Fibroblast of skin of left biceps (primary cell): ENCODE measurements at places on chromosomes 7 and 10.
A peak's percentile ranks its signal among the peaks of the same experiment; 100 is the strongest.

DNA sequence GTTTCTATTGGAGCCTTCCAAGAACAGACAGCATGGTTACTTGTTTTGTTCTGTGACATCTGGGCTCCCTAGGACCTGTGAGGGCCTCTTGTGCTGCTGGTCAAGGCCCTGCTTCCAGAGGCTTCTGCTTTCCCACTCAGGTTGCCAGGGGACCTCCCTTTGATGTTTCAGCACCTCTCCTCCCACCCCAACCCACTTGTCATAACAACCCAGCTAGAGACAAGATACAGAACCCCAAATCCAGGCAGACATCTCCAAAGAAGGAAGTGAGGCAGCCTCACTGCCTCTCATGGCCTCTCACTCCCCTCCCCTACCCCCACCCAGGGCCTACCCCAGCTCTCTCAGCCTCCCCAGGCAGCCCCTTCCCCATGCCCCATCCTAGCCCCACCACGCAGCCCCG is 11.3 kb downstream of the NFKB2 start:
- no peak for DNase-seq

DNA sequence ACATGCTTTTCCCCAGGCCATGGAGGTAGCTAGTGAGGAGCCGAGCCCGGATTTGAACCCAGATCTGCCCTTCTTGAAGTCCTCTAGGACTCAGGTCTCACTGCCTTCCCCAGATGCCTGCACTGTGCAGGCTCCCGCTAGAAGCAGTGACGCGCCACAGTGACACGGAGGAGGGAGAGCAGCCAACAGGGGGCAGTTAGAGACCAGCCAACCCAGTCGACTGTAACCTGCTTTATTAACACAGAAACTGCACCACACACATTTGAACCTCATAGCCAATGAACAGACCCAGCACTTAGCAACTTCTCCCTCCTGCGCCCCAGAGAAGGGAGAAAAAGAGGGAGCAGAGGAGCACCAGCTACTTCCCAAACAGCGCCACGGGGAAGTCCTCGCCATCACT is 27.4 kb downstream of the PILRA start:
- DNase-seq: no peak

- no peak for DNase-seq
Measured at GRCh38 chr7:96238976-96239766, 82.7 kb downstream of the SLC25A13 start.

DNA sequence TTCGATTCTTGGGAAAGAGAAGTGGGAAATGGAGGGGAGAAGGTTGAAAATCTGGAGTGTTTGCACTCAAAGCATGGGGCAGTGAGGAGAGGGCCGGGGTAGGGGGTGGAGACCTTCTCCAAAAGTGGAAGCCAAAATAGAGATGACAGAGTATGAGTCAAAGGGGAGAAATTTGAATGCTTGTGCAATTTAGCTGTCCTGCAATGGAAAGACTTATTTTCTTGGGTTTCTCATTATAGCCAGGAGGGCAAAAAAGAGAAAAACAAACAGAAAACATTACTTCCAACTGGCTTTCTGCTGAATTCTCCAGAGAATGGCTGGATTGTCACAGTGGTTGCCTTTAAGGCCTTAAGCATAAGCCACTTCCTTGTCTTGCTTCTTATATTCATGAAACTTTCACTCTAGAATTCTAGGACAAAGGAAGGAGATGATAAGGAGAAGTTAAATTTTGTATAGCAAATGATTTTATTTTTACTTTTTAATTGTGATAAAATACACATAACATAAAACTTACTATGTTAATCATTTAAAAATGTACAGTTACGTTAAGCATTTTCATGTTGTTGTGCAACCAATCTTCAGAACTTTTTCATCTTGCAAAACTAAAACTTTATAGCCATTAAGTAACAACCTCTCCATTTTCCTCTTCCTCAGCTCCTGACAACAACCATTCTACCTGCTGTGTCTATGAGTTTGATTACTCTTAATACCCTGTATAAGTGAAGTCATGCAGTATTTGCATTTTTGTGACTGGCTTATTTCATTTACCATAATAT is 100.2 kb downstream of the GPR85 start:
- peak; percentile 21 for DNase-seq

- no peak for DNase-seq
Measured at GRCh38 chr10:89215511-89215910, 8.4 kb upstream of the CH25H start.

DNA sequence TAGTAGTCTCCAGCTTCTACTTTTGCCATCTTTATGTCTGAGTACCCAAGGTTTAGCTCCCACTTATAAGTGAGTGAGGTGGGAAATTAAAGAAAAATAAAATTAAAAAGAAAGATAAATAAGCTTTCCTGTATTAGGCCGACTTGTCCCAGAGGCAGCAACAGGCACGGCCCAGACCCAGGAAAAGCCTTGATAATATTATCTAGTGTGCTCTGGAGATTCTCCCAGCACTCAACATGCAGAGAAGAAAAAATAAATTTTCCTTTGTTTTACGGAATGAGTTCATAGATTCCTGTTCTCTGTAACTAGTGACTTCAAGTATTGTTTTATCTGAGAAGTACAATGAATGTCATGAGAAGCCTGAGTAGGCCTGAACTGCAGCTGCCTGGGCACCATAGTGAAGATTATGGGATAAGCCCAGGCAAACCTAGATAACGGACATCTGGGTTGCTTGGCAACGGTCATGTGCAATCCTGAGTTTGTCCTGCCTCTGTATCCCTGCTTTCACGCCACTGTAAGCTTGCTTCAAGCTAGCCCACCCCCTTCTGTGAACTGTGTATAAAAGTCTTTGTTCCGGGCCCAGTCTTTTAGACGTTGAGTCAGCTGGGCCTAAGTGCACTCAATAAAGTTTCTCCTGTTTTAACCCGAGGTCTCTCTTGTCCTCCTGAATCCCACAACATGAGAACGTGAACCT is 6.4 kb downstream of the ATE1 start:
- DNase-seq: no peak

- DNase-seq: no peak
Measured at GRCh38 chr7:139345042-139345441, 3.9 kb downstream of the FMC1 start.

DNA sequence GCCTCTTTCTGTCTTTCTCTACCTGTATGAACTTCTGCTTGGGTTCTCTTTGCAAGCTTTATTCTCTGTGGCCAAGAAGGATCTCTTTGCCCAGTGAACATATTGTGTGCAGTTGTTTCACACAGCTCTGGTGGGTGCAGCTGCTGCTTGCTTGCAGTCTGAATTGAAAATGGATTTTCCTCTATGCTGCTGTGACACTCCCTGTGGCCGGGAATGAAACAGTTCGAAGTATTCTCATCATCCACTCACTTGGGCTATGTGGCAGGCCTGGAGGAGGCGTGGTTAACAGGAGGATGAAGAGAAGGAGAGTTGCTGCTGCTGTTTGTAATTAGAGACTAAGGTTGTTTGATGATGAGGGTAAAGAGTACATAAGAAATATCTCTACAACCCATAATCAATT is 28.4 kb upstream of the ITGA8 start:
- DNase-seq: no peak

DNA sequence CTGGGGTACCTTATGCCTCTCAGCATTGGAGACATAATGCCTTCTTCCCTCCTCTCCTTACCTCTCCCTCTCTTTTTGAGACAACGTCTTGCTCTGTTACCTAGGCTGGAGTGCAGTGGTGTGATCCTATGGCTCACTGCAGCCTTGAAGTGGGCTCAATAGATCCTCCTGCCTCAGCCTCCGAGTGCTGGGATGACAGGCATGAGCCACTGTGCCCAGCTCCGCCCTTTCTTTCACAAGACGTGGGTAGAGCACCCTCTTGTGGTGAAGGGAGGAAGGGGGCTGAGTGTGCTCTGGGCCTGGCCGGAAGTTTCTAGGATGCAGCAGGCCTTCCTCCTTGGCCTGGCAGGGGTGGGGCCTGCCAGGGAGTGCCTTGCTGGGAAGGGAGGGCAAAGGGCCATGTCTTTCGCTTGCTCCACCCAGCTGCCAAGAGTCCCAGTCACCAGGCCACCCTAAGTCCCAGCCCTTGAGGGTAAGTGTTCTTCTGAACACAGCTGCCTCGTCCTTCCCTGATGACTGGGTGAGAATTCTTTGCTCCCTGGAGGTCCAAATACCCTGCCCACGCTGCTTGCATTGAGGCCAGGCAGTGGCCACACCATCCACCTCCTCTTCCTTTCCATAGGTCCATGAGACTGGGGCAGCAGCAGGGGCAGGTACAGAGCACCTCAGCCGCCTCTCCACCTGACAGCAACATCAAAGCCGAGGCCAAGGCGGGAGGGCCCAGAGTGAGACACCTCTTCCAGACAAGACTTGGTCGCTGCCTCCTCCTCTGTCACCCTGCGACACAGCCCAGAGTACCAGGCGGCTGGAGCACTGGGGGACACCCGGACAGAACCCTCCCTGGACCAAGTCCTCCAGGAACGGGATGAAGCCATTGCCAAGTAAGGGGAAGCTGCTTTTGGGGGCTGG is 3.7 kb downstream of the ABHD11 start:
- DNase-seq: no peak

DNA sequence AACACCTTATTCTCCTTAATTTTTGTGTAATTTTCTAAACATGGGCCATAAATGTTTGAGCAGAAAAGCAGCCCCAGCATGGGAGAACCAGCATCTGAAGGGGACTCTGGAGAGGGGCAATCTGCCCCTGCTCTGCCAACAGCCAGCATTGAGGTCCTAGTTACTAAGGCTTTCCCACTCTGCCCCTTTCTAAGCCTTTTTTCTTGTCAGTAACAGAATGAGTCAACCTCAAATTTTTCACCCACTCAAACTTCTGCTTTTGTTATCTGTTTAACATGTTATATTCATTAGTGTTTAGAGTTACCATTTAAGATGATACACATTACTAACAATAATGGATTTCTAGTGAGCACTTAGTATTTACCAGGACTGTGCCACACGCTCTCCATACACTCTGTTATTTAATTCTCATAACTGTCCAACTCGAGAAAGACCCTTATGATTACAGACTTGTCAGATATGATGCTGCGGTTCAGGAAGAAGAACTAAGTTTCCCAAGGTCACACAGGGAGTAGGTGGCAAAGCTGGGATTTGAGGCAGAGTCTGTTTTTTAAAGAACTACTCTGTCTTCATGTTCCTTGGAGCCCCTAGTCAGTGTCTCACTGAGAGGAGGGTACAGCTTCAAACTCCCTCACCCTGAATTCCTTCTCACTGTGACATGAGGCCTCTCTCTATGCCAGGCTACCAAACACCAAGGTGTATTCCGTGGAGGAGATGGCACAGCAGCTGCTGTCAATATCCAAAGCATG is 19.9 kb upstream of the GPAM start:
- no peak for DNase-seq

DNA sequence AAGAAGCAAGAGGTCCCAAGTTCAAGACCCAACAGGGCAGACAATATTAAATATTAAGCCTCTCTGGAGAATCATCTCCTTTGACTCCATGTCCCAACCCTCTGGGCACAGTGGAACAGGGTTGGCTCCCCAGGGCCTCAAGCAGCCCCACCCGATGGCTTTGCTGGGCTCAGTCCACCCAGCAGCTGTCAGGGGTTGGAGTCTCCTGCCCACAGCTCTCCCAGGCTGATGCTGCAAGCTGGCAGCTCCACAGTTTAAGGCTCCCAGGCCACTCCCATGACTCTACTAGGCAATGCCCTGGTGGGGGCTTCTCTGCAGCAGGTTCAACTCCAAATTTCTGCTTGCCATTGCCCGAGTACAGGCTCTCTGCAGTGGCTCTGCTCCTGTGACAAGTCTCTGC is 55.1 kb downstream of the LARP4B start:
- DNase-seq: no peak

GRCh38 chr10:78895469-78895868 is 173.3 kb upstream of the ZMIZ1 start:
- DNase-seq: no peak

GRCh38 chr10:106479636-106480035 is 684.9 kb downstream of the SORCS1 start:
- DNase-seq: no peak

DNA sequence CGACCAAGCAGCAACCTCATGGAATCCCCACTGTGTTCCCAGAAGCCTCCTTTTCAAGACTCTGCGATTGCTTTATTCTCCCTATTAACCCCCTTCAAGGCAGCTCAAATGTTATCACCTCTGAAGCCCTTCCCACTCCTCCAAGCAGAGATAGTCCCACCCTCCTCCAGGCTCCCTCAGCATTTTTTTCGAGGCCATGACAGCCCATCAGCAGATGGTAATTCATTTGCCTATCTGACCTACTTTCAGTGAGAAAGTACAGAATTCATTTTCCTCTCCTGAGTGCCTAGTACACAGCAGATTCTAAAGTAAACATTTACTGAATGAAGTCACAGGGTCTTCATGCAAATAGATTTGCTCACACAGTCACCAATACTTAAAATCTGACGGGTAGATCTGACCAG is 47.8 kb downstream of the HERPUD2 start:
- DNase-seq: no peak

- DNase-seq: no peak
Measured at GRCh38 chr10:42866115-42866995, 83.8 kb downstream of the BMS1 start.

- no peak for DNase-seq
Measured at GRCh38 chr10:125057158-125058001, 103.0 kb downstream of the CTBP2 start.

DNA sequence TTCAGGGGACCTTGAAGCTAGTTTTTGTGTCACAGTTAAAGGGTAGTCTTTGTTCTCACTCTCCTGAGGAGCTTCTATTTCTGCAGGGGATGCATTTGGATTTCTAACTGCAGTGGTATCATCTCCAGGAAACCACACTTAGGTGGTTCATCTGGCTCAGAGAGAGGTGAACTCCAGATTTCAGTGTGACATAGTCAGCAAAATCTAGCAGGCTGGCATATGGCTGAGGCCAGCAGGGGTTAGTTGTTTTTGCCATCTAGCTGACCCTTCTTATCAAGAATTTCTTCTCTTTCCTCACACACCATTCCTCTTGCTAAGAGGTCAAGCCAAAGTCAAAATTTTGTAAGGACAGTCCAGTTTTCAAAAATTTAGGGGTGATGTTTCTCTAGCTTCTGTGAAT is 248.2 kb downstream of the REEP3 start:
- DNase-seq: no peak

- DNase-seq: no peak
Measured at GRCh38 chr7:151306374-151306773, 35.2 kb upstream of the NUB1 start.

GRCh38 chr7:143416565-143417149 is 8.0 kb upstream of the EPHA1 start:
- peak; percentile 23 for DNase-seq

DNA sequence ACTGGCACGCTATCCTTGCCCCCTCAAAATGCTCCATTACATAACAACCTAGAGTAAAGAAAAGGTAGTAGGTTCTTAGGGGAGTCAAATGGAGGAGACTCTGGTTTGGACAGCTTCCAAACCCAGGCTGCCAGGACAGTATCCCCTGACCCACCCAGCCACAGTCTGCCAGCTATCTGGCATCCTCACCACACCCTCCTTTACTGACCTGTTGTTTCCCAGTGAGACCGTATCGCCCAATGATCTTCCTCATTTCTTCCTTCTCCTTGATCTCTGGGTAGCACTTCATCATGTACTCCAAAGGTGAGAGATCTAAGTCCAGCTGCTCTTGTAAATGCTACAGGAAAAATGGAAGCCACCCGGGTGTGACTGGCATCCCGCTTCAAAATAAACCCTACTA is 5.1 kb upstream of the H2BK1 start:
- DNase-seq: no peak
